ENCODE measurements at places on chromosomes 12 and 14. TPM values are rescaled to one million over a fixed set of nuclear protein-coding genes. Genes with fewer than 3 reads are reported as not detected.
A peak's percentile ranks its signal among the peaks of the same experiment; 100 is the strongest.

IFI27L1 gene
- polyA plus RNA-seq: 14.1 TPM

SLC7A8 gene
- 36.3 TPM for polyA plus RNA-seq

MYO1H gene
- not detected for polyA plus RNA-seq

PLEKHD1 gene
- polyA plus RNA-seq: 0.19 TPM

IQSEC3 gene
- polyA plus RNA-seq: 10.1 TPM

SPIC gene
- not detected for polyA plus RNA-seq

GRCh38 chr12:6040815-6041214 is 83.7 kb downstream of the VWF start:
- DNase-seq: no peak

DNA sequence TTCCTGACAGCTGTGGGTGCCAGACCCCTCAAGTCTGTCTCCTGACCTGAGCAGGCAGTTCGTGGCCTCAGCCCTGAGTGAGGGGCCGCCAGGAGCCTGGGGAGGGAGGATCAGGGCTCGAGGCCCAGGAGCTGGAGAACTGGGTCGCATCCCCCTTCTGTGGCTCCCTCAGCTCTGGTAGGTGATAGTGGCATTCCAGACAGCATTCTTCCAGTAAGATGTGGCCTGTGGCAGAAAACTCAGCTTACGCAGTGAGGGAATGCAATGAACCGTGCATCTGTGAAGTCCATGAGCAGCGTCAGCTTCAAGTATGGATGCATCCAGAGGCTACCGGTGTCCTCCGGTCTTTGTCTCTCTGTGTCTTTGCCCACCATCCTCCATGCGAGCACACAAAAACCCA is 28.4 kb upstream of the FBRSL1 start:
- no peak for DNase-seq

DNA sequence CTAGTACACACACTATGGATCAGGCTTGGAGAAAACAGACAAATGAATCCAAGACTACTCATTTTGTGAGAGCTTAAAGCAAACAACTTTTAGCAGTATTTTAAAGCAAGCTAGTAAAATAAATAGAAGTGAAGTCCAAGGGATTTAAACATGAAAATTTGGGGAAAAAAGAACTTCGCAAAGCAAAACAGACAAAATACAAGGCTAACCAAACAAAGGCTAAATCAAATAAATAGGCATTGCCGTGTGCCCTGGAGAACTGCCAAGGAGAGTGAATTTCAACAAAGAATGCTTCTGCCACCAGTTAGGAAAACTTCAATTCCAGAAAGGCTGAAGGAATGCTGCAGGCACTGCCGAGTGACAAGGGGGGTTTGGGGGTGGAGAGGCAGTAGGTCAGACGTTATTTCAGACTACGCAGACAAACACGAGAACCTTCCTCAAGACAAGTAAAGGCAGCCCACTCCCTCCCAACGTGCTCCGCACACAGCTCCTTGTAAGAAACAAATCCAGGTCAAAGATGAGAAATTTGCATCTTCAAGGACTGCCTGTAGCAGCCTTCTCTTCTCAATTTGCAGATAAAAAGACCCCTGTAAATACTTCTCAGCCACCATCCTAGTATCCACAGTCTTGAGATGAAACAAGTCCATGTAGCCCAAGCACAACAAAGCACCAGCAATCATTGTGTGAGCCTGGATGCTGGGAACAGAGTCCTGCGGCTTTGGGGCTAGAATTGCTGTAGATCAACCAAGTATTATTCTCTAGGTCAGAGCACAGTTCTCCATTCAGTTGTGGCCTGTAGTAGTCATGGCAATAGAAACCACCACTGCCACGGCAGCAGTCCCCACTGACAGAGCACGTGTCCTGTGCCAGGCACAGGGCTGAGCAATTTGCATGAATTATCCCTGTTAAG is 43.3 kb downstream of the EFCAB11 start:
- DNase-seq: peak; percentile 17

GRCh38 chr12:52522346-52523011 is 2.3 kb upstream of the KRT5 start:
- DNase-seq: peak; percentile 56

DNA sequence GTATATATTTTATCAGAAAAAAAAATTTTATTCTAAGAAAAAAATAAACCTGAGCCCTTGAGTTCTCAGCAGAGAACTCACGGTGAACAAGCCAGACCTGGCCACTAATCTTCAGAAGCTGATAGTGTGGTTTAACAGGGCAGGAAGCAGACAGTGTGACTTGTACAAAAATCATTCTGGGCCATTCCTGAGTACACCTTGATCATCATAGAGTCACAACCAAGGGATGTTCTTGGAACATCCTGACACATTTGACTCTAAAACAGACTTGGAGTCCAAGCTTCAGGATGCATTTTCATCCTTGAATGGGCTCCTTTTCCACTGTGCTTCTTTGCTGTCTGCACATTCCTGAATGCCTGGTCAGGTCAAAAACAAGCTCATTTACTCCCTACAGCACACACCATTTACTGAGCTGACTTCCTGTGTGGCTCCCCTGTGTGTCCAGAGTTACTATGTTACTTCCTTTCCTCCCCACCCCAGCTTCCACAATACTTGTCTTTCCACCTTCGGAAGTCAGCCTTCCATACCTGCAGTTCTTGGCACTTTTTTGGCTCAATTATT is 112.0 kb downstream of the ANO6 start:
- no peak for DNase-seq

DNA sequence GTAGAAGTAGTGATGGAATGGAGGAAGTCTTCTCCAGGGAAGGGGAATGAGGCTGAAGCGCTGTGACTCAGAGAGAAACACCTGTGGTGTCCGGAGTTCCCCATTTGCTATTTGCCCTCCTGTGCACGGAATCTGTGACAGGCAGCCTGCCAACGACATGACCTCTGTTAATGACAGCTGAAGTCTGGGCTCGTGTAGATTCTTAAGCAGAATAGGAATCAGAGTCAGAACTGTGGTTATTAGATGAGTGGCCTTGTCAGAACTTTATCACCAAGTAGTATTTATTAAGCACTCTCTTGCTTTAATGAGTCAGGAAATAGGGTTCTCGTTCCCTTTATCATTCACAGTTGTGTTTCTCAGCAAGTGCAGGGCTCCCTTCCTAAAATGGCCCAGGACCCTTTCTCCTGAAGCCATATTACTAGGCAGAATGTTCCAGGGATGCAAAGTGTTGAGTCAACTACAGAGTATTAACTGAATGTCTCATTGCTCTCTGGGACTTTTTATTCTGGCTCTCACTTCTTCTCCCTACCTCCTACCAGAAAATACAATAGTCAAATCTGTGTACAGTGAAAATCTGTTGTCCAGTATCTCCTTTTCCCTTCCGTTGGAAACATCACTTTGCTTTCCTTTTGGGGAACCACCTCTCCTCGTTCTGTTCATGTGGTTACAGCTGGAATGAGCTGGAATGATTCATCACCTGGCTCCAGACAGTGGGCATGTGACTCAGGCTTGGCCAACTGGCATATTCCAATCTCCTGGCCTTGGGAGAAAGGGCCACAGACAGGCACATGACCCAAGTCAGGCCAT is 77.8 kb upstream of the MAX start:
- peak; percentile 86 for DNase-seq

GRCh38 chr14:96103560-96104460 is 64.6 kb downstream of the C14orf132 start:
- no peak for DNase-seq

GRCh38 chr12:24244801-24245200 is 295.3 kb upstream of the SOX5 start:
- DNase-seq: no peak

- DNase-seq: no peak
Measured at GRCh38 chr14:67426161-67426560, 14.2 kb upstream of the PLEK2 start.

- no peak for DNase-seq
Measured at GRCh38 chr12:99906786-99907579, 77.8 kb downstream of the ANKS1B start.

DNA sequence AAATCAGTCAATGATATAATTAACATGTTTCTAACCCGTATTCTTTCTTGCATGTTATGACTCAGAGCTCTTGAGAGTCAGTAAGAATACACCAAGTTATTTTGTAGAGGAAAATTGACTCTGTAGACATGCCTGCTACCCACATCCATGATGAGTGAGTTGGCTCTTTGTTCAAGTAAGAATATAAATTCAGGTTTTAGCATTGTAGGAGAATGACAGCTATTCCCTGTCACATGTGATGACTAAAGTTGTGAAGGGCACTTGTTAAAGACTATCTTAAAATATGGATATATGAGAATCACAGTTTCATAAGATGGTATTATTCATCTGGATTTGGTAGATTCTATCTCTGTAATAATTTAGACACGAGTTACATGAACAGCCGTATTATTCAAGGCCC is 209.1 kb downstream of the CCDC59 start:
- no peak for DNase-seq

DNA sequence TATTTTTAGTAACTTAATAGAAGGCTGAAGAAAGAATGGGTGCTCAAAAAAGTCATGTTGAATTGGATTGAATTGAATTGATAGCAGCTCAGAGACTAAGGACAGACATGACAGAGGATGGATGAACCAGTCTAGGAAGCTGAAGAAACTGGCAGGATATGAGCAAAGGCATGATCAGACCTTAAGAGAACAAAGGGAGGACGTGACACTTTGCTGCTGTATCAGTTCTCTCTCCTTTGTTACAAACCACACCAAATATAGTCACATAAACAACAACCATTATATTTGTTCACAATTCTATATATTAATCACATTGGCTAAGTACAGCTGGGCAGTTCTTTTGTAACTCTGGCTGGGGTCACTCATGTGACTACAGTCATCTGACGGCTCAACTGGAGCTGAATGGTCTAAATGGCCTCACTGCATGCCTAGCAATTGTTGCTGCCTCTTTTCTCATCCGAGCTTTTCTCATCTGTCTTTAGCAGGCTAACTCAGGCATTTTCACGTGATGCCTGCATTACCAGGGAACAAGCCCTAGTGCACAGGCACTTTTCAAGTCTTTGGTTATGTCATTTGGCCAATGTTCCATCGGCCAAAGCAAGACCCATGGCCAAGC is 355.0 kb downstream of the ETNK1 start:
- DNase-seq: no peak

GRCh38 chr12:103913100-103913499 is 17.1 kb upstream of the HSP90B1 start:
- no peak for DNase-seq

DNA sequence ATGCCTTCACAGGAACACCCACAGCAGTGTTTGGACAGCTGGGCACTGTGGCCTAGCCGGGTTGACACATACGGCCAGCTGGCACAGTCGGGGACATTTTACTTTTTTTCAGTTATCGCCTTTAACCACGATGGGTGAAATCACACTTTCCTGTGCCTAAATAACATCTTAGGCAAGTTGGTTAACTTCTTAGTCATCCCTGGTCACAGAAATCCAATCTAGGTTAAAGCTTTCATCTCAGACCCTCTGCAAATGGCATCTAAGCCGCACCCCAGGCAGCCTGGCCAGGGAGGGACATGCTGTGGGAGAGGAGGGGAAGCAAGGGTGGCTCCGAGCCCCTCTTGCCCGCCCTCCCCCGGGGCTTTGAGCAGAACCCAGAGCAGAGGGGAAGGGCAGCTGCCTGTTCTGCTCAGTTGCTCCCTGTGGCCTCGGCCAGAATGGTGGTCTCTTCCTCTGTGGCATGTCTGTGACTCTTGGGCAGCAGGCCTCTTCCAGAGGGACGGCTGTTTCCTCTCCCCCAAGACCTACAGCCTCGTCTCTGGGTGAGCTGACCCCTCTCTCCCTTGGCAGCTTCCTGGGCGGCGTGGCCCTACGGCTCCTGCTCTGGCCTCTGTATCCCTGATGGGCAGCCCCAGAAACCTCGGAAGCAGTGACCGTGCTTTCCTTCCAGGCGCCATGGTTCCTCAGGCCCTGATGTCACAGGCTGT is 85.4 kb upstream of the DYNC1H1 start:
- peak; percentile 69 for DNase-seq

- DNase-seq: no peak
Measured at GRCh38 chr12:114627393-114627792, 56.6 kb downstream of the TBX3 start.

DNA sequence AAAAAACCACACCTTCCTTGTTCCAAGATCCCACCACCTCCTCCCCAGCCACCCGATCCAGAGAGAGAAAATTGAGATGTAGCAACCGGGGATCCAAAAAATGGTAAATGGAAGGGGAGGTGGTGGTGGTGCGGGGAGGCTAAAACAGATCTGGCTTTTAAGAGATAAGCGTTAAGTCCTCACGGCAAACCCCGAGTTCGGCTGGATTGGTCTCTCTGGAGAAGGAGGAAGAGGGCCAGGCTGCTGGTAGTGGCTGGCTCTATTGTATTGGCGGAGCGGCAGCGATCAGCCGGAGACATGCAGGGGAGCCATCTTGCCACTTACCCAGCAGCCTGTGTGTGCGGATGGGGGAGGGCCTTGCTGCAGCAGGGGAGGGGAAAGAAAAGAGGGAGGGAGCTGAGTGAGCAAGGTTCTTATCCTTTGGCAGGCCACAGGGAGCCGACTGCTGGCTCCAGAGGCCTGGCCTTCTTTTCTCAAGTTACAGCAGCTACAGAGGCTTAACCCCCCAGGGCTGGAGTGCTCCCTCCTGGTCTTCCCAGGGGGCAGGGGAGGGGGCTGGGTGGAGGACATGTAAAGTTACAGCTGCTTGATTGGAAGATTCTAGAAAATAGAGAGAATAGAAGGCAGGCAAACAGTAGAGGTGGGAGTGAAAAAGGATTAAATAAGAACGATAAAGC is 14.1 kb upstream of the CDH24 start:
- DNase-seq: peak; percentile 90

DNA sequence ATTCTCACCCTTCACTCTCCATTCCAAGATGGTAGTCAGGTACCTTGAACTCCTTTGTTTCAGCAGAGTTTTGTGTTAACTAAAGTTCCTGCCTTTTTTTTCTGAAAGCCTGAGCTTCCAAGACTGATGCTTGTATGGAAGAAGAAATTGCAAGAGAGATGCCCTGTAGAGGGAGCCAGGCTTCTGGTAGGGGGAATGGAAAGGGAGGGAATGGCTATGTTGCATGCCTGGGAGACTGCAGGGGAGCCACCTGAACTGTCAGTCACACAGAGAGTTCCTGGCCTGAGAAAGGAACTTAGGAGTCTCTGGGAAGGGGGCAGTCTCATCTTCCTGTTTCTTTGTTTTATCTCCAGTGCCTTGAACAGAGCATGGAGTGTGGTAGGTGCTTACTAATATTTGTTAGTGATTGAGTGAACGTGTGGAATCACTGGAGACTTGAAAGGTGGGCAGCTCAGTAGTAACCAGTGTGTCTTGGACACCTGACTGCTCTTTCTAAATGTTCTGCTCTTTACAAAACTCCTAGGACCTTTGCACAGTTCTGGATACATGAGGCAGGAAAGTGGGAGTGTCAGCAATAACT is 132.2 kb downstream of the ANO4 start:
- peak; percentile 9 for DNase-seq

- DNase-seq: no peak
Measured at GRCh38 chr12:54465857-54466523, 7.4 kb downstream of the GTSF1 start.
